KG1 (cell line): ENCODE measurements at places on chromosomes 5 and 9.
A peak's percentile ranks its signal among the peaks of the same experiment; 100 is the strongest.

DNA sequence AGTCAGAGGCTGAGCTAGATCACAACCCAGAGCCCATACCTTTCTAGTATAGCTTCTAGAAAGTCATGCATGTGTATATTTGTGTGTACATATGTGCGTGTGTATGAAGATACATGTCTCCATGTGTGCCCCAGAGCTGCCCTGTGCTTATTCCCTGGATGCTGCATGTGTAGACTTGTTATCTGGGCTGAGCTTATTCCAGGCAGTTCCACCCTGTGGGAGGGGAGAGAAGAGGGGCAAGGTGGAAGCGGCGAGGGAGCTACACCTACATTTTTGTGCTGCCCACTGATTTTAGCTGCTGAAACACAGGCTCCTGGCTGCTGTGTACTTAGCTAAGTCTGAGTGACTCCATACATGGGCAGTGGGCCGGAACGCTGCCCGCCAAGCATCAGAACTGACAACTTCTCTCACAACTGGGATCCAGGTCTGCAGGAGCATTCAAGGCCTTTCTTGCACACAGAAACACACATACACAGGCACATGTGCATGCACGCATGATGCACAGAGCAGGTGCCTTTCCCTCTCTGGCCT, 38.0 kb upstream of the XPA start:
- no peak for DNase-seq

DNA sequence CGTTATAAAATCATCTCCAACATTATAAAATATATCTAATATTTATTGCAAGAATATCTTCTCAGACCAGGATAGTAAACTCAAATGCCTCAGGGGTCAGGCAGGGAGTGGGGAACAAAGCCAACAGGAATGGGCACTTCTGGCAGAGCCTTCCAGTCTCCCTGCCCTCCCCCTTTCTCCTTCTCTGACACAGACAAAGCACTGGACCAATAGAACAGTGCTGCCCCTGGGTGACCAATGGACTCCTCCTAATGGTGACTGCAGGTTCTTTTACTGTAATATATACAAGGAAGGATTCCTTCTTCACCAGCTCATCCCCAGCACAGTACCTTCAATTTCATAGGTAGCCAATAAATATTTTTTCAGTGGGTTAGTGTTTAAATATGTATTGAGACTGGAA, 31.1 kb upstream of the MAMDC2 start:
- DNase-seq, result no peak

DNA sequence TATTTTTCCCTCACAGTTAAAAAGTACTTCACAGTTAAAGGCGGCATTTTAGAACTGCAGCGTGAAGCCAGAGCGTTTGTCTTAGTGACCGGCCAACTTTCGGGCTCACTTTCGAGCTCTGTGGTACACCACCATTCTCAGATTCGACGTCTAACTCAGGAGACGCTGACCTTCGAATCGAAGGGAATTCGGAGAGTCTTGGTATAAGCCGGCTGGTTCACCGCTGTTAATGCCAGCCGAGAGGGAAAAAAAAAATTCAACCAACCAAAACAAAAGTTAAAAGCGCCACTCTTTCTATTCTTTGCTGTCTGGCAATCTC, 544 bp upstream of the SNX24 start:
- no peak for DNase-seq

GRCh38 chr5:153470736-153471135, 19.7 kb upstream of the GRIA1 start:
- DNase-seq, result no peak

GRCh38 chr5:135008556-135008955, 25.5 kb downstream of the PITX1 start:
- no peak for DNase-seq

DNA sequence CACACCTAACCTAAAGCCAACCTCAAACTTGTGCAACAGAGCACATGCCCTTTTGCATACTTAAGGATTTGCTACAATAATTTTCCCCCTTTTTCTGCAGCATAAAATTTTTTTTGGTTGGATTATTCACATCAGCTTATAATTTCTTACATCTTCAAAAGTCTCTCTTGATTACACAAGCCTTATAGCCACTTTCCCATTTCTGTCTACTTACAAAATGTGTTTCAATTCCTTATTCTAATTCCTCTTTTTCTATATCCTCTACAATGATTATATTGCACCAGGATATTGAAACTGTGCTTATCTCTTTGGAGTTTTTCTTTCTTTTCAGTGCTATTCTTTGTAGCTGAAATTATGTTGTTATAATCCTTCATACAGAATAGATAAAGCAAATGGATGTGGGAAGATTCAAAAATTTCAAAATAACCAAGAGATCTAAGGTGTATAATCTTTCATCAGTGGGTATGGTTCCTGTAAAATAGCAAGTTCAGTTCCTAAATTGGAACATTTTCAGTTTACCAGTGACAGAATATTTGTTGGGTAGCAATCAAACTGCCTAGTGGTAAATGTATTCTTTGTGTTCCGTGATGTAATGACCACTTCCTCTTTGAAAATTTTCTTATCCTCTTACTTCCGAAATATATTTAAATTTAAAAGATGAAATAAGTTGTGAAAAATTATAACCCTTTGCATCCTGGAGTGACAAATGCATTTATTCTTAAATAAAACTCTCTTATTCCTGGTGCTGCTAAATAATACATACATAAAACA, 386.8 kb upstream of the CHD1 start:
- no peak for DNase-seq

DNA sequence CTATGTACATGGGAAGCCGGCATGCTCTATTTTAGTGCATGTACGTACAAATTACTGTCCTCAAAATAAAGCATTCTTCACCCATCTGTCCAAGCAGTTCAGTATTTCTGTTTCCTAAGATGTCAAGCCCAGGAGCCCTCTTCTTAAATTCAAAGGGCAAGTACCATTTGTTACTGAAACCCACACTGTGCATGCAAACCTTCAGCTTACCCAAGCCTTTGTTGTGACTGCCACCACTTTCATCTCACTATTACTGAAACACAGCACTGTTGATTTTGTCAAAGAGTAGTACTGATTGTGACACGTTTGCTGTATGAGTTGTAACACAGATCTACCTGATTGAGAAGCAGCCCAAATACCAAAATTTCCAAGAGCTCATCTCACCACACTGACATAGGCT, 390.4 kb upstream of the IZUMO3 start:
- no peak for DNase-seq

GRCh38 chr5:38154615-38155204, 103.6 kb upstream of the EGFLAM start:
- no peak for DNase-seq

GRCh38 chr5:143435210-143435657, 31.7 kb upstream of the NR3C1 start:
- DNase-seq, result peak; percentile 4

- peak; percentile 62 for DNase-seq
These were observed 23.8 kb upstream of the TRPM3 start for GRCh38 chr9:71145179-71145578.

DNA sequence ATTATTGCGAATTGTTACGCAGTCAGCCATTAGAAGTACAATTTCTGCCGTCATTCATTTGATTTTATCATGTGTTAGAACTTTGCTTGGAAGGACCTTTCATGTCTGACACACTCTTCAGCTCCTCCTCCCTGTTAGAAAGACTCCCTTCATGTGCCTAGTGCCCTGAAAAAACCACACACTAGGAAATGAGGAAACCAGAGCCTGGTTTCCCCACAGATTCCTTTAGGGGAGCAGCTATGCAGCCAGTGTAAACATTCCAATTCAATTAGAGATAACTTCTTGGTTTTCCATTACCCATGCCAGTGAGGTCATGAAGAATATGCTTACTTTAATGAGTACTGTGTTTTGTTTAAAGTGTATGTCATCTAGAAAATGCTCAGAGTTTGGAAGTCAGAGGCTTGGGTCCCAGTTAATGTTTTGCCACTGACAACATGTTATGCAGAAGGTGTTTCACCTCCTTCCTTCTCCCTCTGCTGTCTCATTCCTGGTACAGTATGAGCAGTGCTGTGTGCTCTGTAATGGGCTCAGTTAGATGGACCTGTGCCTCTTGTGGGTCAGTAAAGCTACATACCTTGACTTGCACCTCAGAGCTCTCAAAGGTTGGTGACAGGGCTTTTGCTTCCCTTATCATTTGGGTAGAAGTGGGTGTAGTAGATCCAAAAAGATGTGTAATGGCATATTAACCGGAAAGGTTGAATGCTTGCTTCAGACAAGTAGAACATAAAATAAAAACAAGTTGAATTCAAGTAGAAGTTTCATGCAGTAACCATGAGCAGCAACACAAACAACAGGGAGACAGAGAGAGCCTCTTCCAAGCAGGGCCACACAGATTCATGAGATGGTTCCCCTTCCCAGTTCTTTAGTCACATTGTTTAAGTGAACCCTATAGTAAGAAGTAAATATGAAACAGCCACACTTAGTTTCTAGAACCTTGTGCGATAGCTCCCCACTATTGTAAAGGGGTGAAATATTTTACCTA, 52.6 kb upstream of the TNFAIP8 start:
- DNase-seq, result no peak

DNA sequence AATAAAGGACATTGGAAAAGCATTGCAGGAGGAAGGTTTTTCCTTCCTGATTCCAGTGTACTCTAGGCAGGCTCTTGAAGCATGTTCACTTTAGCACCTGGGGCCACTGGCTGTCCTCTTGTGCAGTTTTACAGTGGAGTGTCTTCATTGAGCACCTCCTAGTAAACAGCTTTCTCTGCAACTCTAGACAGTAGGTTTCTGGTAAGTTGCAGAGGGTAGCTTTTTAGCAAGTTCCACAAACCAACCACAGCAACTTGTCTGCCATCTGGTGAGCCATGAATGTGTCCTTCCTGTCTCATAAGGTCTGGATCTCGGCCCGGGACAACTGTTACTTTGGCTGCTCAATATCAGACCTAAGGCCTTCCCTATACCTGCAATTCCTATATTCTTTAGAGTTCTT, 488.0 kb downstream of the MAN2A1 start:
- DNase-seq, result no peak

DNA sequence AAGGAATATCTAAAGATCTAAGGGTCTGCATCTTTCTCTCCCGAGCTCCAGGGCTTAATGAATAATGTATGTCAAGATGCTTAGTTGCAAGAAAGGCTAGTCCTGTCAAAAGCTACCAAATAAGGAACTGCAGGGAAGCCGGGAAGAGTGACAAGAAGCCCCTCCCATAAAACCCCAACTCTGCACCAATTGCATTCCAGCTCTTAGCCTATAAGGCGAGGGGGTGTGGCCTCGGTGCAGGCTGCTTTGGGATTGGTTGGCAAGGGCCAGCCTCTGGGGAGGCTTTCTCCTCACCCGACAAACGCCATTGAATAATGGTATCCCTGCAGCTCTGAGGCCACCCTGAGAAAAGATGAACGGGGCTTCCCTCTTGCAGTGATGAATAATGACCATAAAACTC, 416.9 kb downstream of the RAB3C start:
- no peak for DNase-seq

- no peak for DNase-seq
These were observed 71.4 kb upstream of the FBXW11 start for GRCh38 chr5:172077664-172078425.

GRCh38 chr9:87503927-87504326, 6.3 kb downstream of the DAPK1 start:
- DNase-seq, result no peak

DNA sequence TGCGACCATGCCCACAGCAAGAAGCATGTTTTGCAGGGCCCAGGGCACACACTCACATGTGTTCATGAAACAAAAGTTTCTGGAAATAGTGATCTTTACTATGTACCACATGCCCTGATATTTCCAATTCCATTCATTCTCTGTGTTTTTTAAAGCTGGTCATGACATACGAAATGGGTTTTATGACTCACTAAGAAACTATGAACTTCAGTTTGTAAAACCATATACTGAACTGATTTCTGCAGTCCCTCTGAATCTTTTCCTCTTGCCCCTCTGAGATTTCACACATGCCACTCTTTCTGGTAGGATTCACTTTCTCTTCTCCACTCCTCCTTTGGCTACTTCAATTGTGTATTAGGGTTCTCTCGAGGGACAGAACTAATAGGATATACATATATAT, 416.1 kb upstream of the TRPC7 start:
- DNase-seq, result no peak

DNA sequence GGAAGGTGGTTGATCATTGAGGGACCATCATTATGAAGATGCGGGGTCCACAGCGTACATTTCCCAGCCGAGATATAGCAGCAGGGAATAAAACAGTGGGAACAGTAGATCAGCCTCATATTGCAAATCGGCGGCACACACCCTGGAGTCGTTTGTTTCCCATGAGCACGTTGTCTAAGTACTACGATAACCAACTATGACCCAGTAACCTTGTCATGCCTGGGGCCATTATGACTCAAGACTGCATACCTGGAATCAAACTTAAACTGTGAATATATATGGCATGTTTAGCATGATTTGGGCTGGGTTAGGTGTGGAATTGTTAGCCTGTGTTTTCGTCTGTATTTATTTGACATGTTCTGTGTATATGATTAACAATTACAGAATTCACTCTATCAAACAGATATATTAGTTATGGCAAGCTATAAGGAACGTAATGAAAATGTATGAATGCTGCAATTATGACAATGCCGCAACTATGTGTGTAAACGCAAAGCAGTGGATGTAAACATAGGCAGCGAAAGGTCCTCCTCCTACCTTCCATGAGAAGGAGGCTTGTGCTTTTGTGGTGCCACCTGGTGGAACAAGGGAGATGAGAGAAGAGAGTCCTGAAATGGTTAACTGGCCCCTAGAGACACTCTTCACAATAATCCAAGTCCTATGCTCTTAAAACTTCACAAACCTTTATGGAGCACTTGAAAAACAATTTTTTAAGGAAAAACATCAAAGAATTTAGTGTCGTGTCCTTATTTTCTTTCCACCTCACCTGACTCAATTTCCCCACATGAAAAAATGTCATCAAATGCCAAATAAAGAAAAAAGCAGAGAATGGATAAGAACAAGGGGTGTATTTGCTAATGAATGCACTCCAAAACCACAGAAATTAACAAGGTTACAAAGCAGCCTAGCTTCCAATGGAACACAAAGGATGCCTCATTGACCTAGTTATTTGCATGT, 47.1 kb downstream of the SEMA5A start:
- DNase-seq, result no peak

GRCh38 chr9:136881691-136882108, 4.6 kb upstream of the TRAF2 start:
- DNase-seq, result no peak

- no peak for DNase-seq
These were observed 53.8 kb downstream of the RAD23B start for GRCh38 chr9:107336718-107337360.

DNA sequence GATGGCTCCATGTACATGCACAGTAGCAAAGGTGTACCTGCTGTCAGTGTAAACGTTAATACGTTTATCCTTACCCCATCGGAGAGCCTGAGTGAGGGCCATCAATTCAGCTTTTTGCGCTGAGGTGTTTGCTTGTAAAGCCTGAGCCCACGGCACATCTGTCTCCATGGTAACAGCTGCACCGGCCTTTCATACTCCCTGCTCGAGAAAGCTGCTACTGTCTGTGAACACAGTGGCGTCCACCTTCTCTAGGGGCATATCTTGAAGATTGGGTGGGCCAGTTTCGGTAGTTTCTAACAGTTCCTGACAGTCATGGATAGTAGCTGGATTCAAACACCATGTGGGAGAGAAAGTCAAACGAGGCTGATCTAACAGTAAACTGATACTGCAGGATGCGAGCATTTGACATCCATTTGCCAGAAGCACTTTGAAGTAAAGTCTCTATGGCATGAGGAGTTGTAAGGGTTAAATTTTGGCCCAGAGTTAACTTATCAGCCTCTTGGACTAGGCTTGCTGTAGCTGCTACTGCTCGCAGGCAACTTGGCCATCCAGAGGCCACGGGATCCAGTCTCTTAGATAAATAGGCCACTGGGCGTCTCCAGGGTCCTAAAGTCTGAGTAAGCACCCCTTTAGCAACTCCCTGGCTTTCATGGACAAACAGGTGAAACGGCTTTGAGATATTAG, 21.0 kb upstream of the RHOBTB3 start:
- no peak for DNase-seq
